ENCODE measurements at places on chromosomes 5 and 9. TPM values are rescaled to one million over a fixed set of nuclear protein-coding genes. Genes with fewer than 3 reads are reported as not detected.

- no peak for DNase-seq
Observed at GRCh38 chr5:18299166-18299565, 664.9 kb downstream of the TAF11L14 start.

GRCh38 chr9:109246533-109246932 is 74.3 kb downstream of the EPB41L4B start:
- DNase-seq = no peak

DNA sequence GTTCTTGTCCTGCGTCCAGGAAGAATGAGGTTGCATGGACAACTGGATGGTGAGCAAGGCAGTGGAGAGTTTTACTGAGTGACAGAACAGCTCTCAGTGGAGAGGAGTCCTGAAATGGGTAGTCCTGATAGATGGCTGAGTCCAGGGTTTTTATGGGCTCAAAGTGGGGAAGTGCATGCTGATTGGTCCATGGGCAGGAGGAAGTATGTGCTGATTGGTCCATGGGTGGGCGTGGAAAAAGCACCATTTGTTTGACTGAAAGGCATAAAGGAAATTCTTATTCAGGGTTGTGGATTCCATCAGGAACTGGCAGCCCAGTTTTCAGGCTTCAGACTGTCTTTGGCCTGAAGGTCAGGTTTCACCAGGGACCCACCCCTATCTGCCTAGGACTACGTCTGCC is 10.6 kb downstream of the FSD1L start:
- no peak for DNase-seq

DNA sequence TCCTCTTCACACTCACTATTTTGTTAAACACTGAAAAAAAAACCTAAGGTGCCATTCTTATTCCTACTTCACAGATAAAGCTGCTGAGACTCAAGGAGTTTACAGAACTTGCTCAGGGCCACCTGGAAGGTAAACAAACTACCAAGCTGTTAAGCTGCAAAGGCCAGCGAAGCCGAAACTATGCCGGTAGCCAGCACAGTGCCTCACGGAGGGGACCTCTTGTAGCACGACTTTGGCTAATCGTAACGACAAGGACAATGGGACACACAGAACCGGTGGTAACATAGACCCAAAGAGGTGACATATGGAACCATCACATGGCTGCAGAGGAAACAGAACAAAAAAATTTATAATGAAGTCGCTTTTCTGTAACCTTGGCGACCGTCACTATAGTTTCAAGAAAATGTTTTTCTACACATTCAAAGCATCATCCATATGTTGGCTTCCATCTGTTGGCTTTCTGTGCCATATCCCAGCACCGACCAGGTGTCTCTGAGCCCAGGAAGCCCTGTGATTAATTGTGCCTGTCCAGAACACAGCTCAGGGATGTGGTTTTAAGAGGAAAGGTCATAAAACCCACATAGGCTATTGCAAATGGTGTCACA is 60.3 kb downstream of the S1PR3 start:
- DNase-seq = no peak

Gene TMEM252
- total RNA-seq = not detected

Gene NACC2
- 18.4 TPM for total RNA-seq

Data from left lobe of liver (tissue), 2 donors.